ENCODE measurements at places on chromosomes 5 and 9.

- DNase-seq = no peak
Observed at GRCh38 chr9:34185778-34186551, 7.1 kb downstream of the UBAP1 start.

DNA sequence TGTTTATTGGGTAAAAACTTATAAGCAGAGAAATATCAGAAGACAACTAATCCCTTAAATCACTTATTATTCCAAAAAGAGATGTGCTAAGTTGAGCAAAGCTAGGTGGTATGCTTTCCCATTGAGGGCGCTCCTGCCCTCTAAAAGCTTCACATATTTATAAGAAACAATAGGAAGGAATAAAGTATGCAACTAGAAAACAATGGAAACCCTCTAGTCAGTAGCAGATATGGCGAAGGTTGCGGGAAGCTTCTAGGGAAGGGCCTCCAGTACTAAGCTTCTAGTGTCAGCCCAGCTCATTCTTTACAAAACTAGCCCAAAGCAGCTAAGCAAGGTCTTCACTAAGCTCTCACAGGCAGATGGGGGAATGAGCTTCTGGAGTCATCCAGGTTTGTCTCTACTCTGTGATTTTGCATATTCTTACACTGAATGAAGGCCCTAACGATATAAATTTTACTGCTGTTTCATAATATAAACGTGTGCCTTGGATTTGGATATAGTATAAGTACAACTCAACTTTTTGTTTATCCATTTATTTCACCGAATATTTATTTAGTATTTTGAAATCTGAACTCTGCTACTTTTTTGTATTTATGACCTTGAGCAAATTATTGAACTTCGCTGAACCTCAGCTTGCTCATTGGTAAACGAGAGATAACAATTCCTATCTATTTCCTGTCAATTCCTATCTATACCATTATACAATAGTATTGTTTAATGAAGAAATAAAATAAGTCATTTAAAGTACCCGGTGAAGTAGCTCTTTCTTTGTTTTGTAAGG, 571.4 kb downstream of the ELAVL2 start:
- DNase-seq = no peak

- no peak for DNase-seq
Observed at GRCh38 chr5:80715887-80716286, 61.1 kb upstream of the DHFR start.

DNA sequence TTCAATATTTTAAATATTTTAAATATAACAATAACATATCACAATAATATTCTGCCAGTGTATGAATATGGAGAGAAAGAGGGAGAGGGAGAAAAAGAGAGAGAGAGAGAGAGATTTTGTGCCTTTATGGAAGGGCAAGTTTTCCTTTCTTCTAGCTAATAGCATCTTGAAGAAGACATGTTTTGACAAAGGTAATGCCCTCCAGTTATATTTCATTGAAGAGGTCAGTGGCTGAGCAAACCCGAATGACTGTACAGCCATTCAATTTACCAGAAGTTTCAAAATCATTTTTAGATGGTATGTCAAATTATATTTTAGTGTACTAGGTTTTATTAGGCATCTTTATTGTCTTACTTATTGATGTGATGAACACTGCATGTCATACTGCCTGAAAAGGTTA, 139.3 kb downstream of the EMB start:
- no peak for DNase-seq

- no peak for DNase-seq
Observed at GRCh38 chr5:88890070-88890781, 7.2 kb upstream of the MEF2C start.

DNA sequence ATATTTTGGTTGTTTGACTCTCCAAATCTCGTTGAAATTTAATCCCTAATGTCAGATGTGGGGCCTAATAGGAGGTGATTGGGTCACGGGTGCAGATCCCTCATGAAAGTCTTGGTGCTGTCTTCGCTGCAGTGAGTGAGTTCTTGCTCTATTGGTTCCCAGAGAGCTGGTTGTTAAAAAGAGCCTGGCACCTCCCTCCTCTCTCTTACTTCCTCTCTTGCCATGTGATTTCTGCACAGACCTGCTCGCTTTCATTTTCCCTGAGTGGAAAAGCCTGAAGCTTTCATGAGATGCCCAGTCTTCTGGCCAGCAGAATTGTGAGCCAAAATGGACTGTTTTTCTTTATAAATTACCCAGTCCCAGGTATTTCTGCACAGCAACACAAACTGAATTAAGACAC, 221.6 kb downstream of the MAT2B start:
- DNase-seq = no peak

- no peak for DNase-seq
Observed at GRCh38 chr5:109164001-109164400, 245.8 kb downstream of the PJA2 start.

GRCh38 chr5:137656558-137656957, 79.3 kb downstream of the KLHL3 start:
- DNase-seq = no peak

GRCh38 chr9:114117996-114118830, 19.1 kb upstream of the KIF12 start:
- peak; percentile 12 for DNase-seq

DNA sequence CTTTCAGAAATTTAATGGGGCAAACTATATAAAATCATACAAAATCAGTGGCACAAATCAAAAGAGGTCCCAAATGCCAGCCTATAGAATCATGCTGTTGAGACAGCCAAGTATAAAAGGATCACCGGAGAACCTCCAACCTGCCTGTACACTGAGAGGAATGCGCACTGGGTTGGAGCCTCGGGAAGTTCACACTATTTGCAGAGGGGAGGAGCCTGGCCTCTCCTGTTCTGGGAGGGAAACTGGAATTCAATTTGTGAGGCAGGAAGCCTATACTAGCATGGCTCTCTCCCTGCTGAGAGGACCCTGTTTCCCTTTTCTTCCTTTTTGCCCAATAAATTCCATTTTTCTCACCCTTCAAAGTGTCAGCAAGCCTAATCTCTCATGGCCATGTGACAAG, 406.0 kb downstream of the HINT1 start:
- DNase-seq = no peak

DNA sequence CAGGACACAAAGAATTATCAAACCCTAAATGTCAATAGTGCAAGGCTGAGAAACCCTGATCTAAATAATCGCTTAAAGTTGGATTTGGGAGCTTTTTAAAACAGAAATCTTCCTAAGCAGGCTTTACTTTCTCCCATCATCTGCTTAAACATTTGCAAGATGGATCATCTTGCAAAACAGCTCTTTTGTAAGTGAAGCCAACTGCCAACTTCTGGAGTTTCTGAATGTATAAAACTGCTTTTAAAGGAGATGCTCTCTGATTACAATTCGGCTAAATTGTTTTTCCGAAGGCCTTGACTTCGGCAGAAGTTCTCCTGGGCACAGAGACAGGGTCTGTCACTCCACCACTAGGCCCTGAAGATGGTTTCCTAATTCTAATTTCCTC, 1.3 kb downstream of the PTPN3 start:
- no peak for DNase-seq

DNA sequence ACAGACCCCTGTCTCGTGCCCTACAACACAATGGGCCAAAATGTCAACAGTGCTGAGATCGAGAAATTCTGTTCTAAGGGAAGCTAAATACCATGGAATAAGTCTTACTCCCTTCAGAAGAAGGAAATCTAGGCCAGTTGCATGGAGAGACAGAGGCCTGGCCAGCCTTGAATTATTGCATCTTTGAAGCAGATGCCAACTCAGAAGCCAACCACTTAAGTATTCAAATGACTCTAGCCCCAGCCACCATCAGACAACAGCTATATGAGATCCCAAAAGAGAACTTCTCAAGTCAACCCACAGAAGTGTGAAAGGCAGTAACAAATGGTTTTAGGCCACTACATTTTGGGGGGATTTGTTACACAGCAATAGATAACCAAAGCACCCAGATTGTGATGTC, 180.1 kb downstream of the ACTL7B start:
- no peak for DNase-seq

DNA sequence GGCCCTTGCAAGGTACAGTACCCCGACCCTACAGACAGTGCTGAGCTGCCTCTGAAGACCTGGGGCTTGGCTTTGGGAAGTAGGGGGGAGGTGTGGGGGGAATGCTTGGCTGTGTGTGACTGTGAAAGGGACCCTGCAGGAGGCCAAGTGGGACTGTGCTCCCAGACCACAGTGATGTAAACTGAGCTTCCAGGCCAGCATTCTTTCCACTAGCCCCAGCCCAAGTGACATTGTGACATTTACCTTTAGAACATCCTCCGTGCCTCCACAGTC, 31.2 kb downstream of the HMCN2 start:
- no peak for DNase-seq

- DNase-seq = no peak
Observed at GRCh38 chr9:89978185-89978584, 373.4 kb downstream of the GADD45G start.

GRCh38 chr5:73297430-73297829, 124.4 kb downstream of the TMEM174 start:
- DNase-seq = no peak

GRCh38 chr5:95048628-95049027, 236.3 kb downstream of the MCTP1 start:
- no peak for DNase-seq

GRCh38 chr5:81631124-81631523, 119.8 kb downstream of the SSBP2 start:
- DNase-seq = no peak

- DNase-seq = no peak
Observed at GRCh38 chr5:68562308-68562707, 346.8 kb downstream of the PIK3R1 start.

- DNase-seq = no peak
Observed at GRCh38 chr5:40022057-40022456, 597.3 kb upstream of the DAB2 start.

GRCh38 chr9:135290086-135290485, 189.5 kb upstream of the PPP1R26 start:
- DNase-seq = no peak

DNA sequence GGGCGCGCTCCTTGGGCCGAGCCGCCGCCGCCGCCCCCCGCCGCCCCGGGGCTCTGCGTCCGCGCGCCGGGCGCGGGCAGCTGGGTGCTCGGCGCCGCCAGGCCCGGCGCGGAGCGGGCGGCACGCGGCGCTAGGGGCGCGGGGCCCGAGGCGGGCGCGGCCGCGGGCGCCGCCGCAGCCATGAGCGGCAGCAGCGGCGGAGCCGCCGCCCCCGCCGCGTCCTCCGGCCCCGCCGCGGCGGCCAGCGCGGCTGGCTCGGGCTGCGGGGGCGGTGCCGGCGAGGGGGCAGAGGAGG, 351 bp downstream of the TRIO start:
- no peak for DNase-seq

- no peak for DNase-seq
Observed at GRCh38 chr9:136403538-136403914, 3.6 kb upstream of the SNAPC4 start.

DNA sequence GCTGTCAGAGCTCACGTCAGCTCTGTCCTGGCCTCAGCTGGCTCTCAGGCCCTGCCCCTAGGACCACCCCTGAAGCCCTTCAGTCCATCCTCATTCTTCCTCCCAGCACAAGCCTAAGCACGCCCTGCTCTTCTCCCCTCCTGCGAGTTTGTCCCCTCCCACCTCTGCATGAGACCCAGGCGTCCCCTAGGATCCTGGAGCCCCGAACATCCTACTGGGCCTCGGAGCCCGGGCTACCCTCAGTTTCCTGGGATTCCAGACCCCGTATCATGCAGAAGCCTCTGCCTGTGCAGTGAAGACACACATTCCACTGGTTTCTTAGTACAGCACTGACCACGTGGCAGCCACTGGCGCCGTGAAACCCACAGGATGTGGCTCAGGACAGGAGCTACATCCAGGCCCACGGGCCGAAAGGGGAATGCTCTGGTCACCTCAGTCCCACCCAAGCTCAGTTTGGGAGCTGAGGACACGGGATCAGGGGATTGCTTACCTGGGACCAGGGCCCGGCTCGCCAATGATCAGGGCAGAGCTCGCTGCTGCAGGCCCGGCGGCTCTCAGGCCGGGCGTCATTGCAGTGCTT, 64.2 kb downstream of the ZNF354C start:
- no peak for DNase-seq

DNA sequence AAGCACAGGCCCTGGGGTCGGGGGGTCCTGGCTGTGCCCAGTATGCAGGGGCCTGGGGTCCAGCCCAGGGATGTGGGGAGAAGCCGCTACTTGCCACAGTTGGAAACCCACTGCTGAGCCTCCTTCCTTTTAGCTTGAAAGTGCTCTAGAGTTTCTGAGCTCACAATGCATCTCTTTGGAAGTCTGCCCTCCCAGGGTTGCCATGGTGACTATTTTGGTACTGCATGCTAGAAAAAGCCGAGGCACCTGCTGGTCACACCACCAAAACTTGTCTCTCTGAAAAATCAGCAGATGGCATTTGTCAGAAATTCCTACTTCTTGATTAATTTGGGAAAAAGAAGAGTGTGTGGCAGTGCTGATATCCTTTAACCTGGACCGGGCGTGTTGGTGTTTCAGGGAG, 151.8 kb downstream of the SEC61B start:
- DNase-seq = no peak

GRCh38 chr5:150112201-150113046, 26.1 kb upstream of the CSF1R start:
- DNase-seq = no peak

DNA sequence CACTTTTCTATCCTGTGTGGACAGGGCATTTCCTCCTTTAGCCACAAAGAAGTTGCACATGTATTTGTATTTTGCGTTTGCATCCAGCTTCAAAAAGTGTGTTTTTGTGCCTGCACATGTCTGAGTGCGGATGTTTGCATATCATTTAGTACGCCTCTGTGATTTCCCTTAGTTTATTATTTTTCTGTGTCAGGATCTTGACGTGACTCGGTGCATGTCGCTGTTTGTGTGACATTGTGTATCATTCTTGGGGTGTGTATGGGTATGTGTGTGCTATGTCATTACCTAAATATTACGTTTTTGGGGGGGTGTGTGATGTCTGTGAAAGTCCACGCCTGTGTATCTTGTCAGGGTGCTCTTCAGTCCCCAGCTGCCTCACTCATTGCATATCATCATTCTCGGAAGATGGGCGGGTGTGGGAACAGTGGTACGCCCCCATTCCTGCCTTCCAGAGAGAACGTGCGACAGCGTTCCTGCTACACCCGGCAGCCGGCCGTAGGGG, 416 bp upstream of the PAIP2 start:
- DNase-seq = no peak

- DNase-seq = no peak
Observed at GRCh38 chr5:126562823-126563222, 32.2 kb downstream of the ALDH7A1 start.

DNA sequence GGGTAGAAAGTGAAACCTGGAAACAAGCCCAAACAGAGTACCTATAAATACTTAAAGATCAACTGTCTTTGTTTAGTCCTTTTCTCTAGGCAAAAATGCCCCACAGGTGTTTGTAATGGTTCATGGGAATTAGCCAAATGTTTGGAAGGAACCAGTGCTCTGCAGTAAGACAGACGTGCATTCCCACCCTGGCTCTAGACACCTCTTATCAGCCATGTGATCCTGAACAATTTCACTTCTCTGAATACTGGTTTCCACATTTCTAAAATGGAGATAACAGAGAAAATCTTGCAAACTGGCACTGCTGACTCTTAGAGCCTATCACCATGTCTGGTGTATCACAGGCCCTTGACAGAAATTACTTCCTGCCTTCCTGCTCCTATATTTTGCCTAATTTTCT, 30.0 kb downstream of the GLIS3 start:
- DNase-seq = no peak

- DNase-seq = no peak
Observed at GRCh38 chr5:71887680-71888079, 168.6 kb downstream of the CARTPT start.
